ENCODE measurements at places on chromosomes 2 and 18.

GRCh38 chr18:26386002-26386401, 159.8 kb downstream of the TAF4B start:
- DNase-seq = no peak

- no peak for DNase-seq
These were observed 13.4 kb upstream of the DCTN1 start for GRCh38 chr2:74393525-74393924.

DNA sequence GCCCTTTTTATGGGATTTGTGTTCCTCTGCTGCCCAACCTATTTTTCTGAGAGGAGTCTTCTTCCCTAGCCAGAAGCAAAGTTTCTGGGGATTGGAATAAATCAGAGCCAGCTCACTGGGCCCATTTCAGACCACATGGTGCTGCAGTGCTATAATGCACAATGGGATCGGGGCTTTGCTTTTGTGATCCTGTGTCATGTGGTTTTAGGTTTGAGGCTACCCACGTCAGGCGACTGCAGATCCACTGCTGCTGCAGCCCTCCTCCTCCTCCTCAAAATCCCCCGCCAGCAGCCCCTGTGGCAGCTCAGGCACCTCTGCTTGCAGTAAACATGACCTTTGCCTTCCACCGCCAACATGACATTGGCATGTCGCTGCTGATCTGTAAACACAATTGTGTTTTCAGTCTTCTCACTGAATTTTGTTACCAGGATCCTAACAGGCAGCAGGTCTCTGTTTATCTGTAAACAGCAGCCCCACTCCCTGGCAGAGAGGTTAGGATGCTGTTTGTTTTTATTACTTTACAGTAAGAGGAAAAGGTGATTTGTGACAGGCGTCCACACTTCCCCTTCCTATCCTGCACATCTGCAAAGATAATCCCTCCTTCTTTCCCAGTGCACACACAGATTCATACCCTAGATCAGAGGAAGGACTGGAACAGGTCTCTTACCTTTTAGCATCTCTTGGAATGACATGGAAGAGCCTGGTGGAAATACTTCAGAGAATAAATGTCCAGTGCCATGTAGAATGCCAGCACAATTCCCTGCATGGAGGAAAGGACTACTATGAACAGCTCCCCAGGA, 130.8 kb downstream of the FOXI3 start:
- DNase-seq = no peak

DNA sequence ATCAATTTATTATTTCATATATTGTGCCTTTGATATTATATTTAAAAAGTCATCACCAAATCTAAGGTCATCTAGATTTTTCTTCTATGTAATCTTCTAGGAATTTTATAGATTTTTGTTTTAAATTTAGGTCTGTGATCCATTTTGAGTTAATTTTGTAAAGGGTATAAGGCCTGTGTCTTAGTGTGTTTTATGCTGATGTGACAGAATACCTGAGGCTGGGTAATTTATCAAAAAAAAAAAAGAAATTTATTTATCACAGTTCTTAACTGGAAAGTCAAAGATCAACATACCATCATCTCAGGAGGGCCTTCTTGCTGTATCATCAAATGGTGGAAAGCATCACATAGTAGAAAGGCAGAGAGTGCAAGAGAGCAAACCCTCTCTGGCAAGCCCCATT, 216.2 kb downstream of the PDE1A start:
- DNase-seq = no peak

- peak; percentile 13 for DNase-seq
These were observed 242.6 kb downstream of the PHLPP1 start for GRCh38 chr18:62957885-62958472.

DNA sequence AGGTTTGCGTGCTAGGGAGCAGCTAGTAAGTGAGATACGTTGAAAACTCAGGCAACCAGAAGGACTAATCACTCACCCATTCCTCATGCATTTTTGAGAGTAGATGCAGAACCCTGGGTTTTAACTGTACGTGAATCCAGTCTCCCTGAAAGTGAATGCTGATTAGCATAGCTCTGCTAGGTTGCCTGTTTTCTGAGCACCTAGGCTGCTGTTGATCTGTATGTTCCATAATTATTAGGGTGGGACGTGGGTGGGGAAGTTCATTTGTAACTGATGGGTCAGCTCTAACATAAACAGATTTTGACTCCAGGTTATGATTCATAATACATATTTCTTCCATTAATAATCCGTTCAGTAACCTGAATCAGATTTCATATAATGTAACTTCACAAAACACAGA, 379.0 kb upstream of the FANCL start:
- DNase-seq = no peak

DNA sequence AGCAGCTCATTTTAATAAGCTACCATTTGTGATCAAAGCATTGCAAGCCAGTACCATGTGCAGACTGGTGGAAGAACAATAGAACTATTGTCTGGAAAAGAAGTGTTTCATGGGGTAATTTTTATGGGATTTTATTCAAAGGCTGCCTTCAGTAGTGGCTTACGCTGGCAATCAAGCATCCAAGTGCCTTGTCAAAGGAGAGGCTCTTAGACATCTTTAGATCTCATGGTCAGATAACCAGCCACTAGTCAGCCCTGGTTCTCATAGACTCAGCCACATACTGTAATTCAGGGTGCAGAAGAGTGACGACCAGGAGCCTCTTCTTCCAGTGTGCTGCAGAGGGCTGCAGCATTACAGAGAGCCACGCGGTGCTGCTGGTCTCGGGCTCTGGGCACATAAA, 98.5 kb upstream of the NOSTRIN start:
- no peak for DNase-seq

DNA sequence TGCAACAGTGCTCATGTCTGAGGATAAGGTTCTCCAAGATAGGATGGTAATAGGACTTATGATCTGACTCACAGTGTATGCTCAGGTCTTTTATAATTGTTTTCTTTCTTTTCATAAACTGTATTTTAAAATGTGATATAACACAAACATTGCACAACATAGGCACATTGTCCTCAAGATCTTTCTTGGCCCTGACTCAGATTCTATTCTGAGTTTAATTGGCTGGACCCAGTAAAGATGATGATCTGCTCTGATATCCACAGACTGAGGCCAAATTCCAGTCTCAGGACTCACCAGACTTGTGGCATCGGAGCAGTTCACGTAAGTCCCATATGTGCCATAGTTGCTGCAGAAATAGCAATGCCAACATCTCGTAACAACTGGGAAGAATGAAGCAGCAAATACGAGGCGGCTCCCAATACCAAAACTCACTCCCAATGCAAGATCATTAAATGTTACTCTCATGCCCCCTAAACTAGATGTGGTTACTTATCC, 448.9 kb upstream of the SLC14A2 start:
- DNase-seq = no peak

GRCh38 chr2:18490901-18491300, 69.6 kb downstream of the RDH14 start:
- DNase-seq = no peak

GRCh38 chr2:174892546-174892945, 112.6 kb downstream of the CHN1 start:
- DNase-seq = no peak

GRCh38 chr18:31241900-31242409, 76.0 kb upstream of the DSG1 start:
- DNase-seq = no peak

DNA sequence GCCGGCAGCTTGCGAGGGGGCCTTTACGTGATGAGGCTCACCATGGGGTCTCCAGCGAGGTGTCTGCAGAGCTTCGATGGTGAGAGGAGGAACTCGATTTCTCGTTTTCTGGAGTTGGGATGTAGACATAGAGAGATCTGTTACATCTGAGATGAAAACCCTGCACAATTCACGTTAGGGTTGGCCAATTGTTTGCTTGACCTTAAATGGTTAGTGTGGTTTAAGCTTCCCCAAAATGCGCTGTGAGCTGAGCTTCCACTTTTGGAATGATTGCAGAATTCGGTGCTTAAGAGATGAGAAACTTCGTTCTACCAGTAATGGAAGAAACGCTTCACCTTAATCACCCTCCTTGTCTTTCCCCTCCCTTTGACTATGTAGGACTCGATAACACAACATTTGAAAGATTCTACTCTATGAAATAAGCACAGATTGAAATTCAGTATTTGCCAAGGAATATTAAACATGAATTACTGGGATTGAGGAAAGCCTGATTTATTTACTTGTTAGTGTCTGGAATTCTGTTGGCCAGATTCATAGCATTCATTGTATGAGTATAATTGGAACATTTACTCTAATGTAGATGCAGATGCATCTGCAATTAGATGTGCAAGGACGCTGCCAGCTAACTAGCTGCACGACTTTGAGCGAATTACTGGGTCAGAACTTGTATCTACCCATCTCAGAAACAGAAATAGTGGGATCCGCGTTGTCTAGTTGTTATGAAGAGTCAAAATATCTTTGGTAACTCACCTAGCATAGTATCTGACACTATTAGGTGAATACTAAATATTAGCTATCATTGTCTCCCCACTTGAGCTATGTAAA, 1.6 kb upstream of the KLF7 start:
- no peak for DNase-seq

GRCh38 chr2:168920504-168921157, 19.5 kb downstream of the G6PC2 start:
- DNase-seq = no peak

DNA sequence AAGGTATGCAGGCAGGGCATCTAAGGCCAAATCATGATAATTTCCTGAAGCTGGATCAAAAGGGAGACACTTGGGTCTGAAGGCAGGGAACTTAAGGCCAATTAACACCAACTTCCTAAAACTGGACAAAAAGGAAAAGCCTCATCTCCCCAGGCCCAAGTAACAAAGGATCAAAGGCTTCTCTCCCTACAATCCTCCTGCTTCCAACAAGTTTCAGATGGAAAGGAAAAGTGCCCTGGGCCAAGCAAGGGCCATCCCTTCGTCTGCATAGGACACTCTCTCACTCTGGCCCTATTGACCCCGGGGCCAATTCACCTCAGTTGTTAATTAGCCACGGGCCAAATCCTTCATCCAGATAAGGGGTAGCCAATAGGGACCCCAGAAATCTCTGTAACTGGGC, 1335.8 kb upstream of the CDH2 start:
- DNase-seq = no peak

DNA sequence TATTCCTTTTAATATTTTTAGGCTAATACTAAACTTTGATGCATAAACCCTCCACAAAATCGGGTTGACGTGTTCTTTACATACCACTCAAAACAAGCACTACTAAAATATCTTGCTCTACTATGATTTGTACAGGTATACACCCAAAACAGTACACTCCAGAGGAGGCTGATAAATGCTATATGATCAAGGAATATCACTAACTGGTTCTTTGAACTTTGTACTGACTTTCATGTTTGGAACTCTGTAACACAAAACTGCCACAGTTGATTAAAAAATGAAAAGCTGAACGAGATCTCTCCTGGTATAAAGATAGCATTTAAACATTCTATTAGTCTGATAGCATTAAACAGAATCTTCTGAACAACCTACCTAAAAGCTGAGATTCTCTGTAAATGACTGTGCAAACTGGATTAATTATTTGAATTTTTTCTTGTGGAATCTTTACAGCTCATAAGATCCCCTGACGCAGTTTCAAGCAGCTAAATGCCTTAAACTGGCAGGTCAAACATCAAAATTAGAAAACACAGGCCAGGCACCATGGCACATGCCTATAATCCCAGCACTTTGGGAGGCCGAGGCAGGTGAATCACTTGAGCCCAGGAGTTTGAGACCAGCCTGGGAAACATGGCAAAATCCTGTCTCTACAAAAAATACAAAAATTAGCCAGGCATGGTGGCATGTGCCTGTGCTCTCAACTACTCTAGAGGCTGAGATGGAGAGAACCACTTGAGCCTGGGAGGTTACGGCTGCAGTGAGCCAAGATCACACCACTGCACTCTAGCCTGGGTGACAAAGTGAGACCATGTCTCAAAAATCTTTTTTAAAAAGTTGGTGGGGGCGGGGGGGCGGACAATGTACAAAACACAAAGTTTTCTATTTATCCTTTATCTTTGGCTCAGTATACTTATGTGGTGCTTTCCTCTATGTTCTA, 150.6 kb downstream of the EXOC6B start:
- no peak for DNase-seq

GRCh38 chr2:144078106-144078505, 441.8 kb downstream of the ZEB2 start:
- no peak for DNase-seq

GRCh38 chr18:61333746-61334490, 688 bp downstream of the CDH20 start:
- DNase-seq = no peak

DNA sequence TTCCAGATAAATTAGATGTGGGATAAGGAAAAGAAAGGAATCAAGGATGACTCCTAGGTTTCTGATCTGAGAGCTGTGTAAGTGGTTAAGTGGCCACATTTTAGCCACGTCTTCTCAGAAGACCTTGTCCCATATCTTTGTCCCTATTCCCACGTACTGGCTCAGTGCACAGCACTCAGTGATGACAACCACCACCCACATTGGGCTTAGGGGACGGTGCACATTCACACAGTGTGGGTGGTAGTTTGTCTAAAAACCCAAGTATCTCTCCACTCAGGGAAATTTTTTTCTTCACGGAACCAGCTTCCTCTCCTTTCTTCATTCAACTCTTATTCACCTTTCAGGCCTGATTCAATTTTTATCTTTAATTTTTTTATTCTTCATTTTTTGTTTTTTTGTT, 30.6 kb upstream of the GCC2 start:
- no peak for DNase-seq

DNA sequence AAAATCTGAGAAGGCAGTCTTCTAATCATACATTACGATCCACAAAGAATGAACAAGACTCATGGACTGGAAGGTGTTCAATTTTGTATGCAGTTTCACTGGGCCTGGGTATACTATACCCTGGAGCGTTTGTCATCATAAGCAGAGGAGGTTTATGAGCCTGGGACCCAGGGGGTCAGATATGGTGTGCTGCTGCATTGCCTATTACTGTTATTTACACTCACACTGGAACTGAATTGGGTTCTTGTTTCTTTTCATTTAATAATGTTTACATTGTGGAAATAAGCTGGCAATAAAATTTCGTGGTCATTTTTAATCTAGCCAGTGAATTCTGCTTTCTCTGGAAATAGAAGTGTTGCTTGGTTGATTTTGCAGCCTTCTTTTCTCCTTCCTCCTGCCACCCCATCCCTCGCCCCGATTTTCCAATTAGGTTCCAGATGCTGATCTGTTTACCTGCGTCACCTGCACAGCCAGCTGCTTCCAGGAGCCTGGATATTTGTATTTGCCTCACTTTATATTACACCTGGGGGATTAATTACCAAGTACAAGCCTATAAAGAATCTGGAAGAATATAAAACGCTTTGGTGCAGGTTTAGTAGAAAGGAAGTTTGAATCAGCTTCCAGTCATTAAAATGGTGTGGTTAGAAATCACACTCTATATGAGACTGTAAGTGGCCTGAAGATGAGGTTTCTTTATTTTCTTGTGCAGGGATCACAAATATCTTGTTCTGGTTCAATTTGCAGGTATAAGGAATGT, 234.4 kb downstream of the SOCS6 start:
- no peak for DNase-seq

- DNase-seq = peak; percentile 43
These were observed 404.3 kb downstream of the XIRP2 start for GRCh38 chr2:167292430-167293171.

All from activated CD4-positive, alpha-beta T cell treated with anti-CD3 and anti-CD28 coated beads for 24 hours (primary cell).